ENCODE measurements at places on chromosomes 1 and 21. TPM values are rescaled to one million over a fixed set of nuclear protein-coding genes. Genes with fewer than 3 reads are reported as not detected.

The FAM151A gene
- not detected for total RNA-seq

The NBL1 gene
- total RNA-seq, result 191 TPM

The KIF26B gene
- total RNA-seq, result 0.33 TPM

The APOBEC4 gene
- total RNA-seq, result not detected

The HMGCL gene
- 30.8 TPM for total RNA-seq

The PRAMEF1 gene
- not detected for total RNA-seq

The SPRR4 gene
- total RNA-seq, result not detected

The KCNQ4 gene
- 2.6 TPM for total RNA-seq
